HEK293T (cell line): ENCODE measurements at places on chromosomes 12 and 14.

DNA sequence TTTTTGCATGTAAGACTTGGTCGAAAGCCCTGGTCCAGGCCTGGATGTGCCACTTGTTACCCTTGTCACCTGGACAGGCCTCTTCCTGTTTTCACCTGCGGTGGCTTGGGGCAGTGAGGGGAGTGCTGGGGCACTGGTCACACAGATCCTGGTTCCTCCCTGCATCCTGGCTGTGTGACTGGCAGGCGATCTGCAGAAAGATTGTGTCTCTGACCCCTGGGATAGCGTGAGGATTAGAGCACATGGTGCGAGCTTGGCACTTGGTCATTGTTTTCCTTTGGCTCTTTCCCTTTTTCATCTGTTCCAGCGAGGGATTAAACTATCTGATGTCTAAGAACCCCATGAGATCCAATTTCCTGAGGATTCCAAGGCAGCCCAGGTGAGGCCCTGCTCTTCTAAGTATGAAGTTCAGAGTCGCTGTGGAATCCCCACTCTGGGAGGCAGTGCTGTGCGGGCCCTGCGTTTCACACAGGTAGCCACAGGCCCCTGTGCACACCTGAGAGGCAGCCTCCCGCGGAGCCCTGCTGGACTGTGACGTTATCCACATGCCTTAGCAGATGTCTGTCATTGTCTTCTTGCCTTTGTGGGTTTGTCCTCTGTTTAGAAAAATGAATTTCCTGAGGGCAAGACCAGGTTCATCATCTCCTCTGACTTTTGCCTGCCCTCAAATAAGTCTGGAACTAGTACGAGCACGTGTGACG is 288.4 kb downstream of the CACNA1C start:
- DNase-seq = no peak

GRCh38 chr14:92105073-92105892 is 1.1 kb downstream of the ATXN3 start:
- DNase-seq = no peak

GRCh38 chr12:123522164-123522563 is 11.4 kb downstream of the RILPL1 start:
- DNase-seq = no peak

- DNase-seq = peak; percentile 35
These were observed 209.8 kb upstream of the NUDT4 start for GRCh38 chr12:93167841-93168492.

GRCh38 chr12:4817880-4818279 is 91.8 kb upstream of the KCNA1 start:
- no peak for DNase-seq

GRCh38 chr12:21683115-21683514 is 25.5 kb upstream of the LDHB start:
- no peak for DNase-seq
